ENCODE measurements at places on chromosomes 1 and 21.

- no peak for DNase-seq
These were observed 47.3 kb downstream of the LYPLAL1 start for GRCh38 chr1:219220945-219221344.

DNA sequence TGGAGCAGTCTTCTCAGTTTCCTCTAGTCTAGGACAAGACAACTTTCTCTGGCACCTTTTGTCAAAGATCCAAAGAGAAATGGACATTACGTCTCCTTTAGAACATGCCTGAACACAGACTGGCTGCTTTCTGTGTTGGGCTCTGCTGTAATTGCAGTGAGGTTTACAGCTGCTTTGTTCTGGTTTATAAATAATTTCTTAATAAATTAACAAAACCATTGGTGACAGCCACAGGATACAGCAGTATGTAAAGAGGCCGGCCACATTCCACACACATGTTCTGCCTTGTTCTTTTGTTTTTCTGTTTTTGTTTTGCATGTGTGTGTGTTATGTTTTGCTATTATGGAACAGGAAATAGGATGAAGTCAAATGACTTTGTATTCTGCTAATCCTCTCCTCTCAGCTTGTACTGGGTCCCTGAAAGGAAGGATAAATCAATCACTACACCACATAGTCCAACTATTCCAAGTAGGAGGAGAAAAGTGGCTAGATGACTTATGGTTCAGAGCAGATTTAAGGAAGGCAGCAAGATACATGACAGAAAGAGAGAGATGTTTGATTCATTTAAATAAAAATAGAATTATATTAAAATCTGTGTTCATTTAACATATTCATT is 161.5 kb upstream of the ESRRG start:
- DNase-seq, result no peak

DNA sequence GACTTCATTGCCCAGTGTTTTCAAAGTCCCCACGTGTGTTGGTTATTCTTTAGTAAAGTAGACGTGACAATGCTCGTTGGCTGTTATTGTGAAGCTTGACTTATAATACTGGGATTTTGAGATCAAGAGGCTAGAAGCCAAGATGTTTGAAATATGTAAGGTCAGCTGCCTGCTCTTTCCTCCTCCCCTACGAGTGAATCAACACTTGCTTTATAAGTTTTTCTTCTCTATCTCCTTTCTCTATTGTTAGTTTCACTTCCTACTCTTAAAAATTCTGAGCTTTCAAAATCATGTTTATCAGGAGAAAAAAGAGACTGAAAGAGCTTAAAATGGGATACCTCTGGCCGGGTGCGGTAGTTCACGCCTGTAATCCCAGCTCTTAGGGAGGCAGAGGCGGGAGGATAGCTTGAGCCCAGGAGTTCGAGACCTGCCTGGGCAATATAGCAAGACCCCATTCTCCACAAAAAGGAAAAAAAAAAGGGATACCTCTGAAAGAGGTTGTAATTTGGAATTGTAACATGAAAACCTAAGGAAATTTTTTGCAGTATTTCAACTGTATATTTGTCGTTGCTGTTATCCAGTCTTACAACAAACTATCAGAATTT is 72.0 kb downstream of the EPB41 start:
- no peak for DNase-seq

DNA sequence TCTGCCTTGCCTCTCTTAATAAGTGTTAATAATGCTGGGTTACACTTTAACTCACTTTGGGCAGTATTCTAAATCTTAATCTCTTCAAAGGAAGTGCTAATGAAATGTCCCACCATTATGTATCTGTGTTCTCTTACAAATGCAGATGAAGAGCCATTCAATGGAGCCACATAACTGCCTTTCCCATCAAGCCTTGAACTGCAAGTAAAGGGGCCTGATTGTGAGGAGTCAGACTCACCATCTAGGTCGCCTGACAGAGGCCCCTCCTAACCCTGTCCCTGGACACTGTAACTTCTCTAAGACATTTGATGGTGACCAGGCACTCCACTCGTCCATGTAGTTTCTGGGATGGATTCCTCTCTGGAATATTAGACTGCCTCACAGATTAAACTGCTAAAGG is 329.4 kb downstream of the KIF26B start:
- DNase-seq, result no peak

GRCh38 chr1:19664453-19665185 is at the start of gene HTR6:
TSS of gene HTR6 (plus strand) at chr1:19664875. CDS start at chr1:19665754, 879 bp downstream.
- no peak for DNase-seq

DNA sequence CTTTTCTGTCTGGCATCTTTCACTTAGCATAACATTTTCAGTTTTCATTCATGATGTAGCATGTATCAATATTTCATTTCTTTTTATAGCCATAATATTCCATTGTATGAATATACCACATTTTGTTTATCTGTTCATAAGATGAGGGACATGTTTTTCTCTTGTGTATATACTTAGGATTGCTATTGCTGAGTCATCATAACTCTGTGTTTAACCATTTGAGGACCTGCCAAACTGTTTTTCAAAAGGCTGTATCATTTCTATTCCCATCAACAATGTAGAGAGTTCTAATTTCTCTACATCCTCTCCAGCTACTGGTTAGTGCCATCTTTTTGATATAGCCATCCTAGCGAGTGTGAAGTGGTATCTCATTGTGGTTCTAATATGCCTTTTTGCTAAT is 26.2 kb downstream of the MPZL1 start:
- no peak for DNase-seq

DNA sequence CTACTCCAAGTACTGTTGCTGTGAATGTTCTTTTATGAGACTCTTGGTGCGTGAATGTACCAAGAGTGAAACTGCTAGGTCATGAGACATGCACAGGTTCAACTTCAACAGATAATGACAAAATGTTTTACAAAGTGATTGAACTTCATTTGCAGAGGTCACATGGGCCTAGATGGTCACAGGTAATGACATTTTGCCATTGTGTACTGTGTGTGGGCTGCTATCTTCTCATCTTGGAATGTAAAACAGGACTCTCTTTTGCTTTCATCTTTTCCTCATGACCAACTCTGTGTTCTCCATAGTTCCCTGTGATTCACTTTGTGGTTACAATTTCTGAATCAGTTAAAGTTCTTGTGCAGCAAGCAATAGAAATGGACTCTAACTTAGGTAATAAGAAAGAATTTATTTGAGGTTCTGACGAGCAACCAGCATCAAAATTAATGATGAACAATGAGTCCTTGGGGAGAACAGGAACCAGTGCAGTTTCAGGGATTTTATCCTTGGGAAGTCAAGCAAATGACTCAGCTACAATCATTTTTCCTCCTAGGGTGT is 16.2 kb upstream of the TSNAX start:
- no peak for DNase-seq

DNA sequence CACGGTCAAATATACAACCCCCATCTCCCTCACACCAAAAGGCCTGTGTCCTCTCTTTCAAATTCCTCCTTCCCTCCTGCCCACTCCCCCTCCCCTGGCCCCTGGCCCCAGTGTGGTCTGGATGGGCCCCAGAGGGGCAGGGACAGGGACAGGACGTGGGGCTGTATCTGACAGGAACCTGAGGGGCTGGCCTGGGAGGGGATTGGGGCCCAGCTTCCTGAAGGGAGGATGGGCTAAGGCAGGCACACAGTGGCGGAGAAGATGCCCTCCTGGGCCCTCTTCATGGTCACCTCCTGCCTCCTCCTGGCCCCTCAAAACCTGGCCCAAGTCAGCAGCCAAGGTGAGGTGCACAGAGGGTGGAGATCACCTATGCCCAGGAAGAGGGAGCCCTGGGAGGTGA is at the start of gene MPL:
Gene MPL (plus strand): TSS at position 231 of the 400 bp plus-strand sequence. CDS start 31 bp downstream, at position 262.
- peak; percentile 31 for DNase-seq

DNA sequence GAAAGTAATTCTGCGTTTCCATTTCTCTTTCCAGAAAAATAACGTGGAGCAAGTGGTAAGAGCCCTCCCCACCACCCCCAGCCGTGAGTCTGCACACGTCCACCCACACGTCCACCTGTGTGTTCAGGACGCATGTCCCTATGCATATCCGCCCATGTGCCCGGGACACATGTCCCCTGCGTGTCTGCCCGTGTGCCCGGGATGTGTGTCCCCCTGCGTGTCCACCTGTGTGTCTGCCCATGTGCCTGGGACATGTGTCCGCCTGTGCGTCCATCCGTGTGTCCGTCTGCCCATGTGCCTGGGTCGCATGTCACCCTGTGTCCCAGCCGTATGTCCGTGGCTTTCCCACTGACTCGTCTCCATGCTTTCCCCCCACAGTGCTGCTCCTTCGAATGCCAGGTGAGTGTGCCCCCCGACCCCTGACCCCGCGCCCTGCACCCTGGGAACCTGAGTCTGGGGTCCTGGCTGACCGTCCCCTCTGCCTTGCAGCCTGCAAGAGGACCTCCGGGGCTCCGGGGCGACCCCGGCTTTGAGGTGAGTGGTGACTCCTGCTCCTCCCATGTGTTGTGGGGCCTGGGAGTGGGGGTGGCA is 5.6 kb downstream of the COL6A1 start:
- DNase-seq, result no peak

DNA sequence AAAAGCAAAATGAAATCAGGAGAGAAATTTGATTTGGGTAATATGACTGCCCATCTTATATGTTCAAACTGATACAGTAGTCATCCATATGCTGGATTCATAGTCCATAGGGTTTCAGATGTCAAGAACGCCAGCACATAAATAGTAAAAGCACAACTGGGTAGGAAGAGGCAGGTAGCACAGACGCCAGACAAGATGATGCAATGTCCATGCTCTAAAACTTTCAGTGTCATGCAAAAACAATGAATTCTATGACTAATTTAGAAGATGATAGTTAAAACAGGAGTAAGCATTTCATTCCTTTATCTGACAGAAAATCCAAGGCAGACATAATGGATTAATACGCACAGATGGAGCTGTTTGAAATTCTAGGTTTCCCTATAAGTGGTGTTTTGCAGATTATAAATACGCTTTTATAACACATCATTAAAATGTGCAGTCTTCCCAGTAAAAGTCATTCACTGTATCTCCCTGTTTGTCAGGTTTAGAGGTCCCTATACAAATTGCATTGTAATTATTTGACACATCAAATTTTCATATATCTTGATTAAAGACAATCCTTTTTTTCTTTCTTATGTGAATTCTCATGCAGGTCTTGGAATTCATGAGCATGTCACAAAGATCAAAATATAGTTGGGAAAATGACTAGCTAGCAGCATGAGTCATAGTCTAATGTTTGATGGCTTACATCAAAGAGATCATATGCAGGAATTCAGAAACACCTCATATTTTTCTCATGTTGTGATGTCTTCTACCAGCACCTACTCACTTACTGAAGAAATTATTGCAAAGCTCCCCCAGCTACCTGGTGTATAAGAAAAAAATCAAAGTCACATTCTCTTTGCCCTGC is 139.9 kb downstream of the DSCAM start:
- DNase-seq, result no peak

- peak; percentile 69 for DNase-seq
These were observed 42.2 kb downstream of the CLDN14 start for GRCh38 chr21:36437745-36438128.

GRCh38 chr1:147676311-147677085 is 6.2 kb upstream of the ACP6 start:
- DNase-seq, result no peak
